ENCODE measurements at places on chromosomes 3 and 15. TPM values are rescaled to one million over a fixed set of nuclear protein-coding genes. Genes with fewer than 3 reads are reported as not detected.

Gene CYP1A1
- 20.0 TPM for total RNA-seq

Gene HEMK1
- total RNA-seq: 14.2 TPM

Gene HYAL1
- total RNA-seq: 0.17 TPM

Gene ATR
- 21.4 TPM for total RNA-seq

Gene UMPS
- total RNA-seq: 41.6 TPM

All from mammary epithelial cell (primary cell).